ENCODE measurements at places on chromosomes 6 and 20.
A peak's percentile ranks its signal among the peaks of the same experiment; 100 is the strongest.

GRCh38 chr6:99306341-99306740 is 43.1 kb downstream of the FAXC start:
- no peak for DNase-seq

DNA sequence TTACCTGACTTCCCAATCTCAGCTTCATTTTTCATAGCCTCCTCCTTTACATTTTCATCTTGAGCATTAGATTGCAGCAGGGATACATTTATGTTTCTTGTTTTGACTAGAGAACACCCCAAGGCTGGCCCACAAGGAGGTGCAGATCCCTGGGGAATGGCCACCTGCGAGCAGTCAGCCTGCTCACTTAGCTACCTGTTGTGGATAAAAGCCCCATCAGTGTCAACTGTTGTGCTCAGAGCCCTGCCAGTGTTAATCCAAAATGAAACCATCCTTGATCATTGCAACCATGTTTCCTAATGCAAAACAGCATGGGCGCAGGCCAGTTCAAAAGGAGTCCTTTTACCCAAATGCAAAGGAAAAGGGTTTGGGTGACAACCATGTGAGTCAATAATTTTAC is 50.8 kb downstream of the CNR1 start:
- no peak for DNase-seq

DNA sequence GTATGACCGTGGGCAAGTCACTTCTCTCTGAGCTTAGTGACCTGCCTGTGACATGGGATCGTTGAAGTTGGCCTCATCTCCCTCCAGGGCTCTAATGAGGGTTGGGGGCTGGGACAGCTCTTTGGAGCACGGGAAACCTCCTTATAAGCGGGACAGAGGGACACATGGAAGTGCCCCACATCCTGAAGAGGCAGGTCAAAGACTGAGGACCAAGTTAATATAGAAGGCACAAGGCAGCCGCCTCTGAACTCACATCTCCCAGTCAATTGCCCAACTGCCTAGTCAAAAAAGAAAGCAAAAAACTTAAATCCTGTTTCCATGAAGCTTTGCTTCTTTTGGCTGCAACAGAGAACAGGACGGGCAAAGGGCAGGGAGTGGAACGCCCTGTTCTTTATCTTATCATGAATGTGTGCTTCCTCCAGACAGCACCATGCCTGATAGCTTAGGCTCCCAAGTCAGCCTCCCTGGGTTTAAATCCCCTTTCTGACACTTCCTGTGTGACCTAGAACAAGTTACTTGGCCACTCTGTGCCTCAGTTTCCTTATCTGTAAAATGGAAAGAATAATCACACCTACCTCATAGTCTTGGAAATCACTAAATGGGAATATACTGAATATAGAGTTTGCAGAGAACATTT is 27.1 kb downstream of the LBP start:
- DNase-seq, result peak; percentile 82

- DNase-seq, result no peak
These were observed 34.4 kb downstream of the TNFAIP3 start for GRCh38 chr6:137901454-137901853.

- no peak for DNase-seq
These were observed 137.1 kb downstream of the ELOVL4 start for GRCh38 chr6:79810185-79810705.

- DNase-seq, result no peak
These were observed 10.7 kb upstream of the HDDC2 start for GRCh38 chr6:125312478-125312877.

GRCh38 chr20:8127553-8128255 is 4.4 kb upstream of the PLCB1 start:
- DNase-seq, result no peak

GRCh38 chr6:130382872-130383490 is 17.2 kb downstream of the TMEM200A start:
- no peak for DNase-seq

- DNase-seq, result no peak
These were observed 23.4 kb upstream of the INSM1 start for GRCh38 chr20:20344476-20344875.

DNA sequence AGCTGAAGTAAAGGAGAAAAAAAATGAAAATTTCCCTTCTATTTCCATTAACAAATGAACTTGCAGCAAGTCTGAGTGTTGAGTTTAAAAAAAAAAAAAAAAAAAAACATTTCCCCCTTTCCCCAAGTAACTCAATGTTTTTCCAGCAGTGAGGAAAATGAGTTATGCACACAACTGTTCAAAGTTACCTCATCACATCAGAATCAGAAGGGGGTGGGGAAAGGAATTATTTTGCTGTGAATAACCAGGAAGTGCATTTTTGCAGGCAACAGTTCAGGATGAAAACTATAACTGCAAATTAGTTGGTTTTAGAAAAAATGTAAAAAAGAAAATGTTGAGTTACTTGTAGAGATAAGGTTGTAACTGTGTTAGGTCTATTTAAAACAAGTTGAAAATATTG is 568.9 kb upstream of the CITED2 start:
- DNase-seq, result no peak

- peak; percentile 19 for DNase-seq
These were observed 179.7 kb upstream of the MYLIP start for GRCh38 chr6:15948930-15949900.

DNA sequence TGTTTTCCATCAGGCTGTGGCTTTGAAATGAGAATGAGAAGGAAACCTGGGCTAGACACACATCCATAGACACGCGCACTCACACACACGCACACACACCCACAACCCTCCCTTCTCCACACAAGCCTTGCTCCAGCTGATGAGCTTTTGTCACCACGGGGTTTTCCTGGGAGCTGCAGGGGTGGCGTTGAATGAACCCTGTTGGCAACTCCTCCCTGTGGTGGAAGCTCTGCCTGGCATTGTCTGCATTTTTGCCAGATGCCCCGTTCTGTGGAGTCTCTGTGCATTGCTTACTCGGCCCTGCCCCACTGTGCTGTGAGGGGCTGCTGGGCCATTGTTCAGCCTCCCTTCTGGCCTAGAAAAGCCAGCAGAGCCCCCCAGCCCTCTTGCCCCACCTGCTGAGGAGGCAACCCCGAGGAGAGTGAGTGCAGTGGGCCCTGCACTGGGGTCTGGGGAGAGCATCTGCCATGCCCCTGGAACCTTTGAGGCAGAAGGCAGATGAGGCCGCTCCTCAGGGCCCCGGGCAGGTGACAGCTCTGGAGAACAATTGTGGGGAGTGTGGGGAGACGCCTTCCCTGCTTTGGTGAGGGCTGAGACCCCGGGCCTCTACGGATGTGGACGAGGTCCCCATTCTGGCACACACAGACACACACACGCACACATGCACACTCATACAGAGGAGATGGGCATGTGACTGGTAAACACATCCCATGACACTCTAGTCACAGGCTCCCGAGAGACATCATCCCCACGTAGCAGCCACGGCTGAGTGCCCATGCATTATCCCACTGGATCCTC is 9.9 kb downstream of the ADIG start:
- DNase-seq, result no peak

GRCh38 chr20:5584678-5585077 is 165.5 kb upstream of the SHLD1 start:
- no peak for DNase-seq
